Mammary epithelial cell (primary cell): ENCODE measurements at places on chromosomes 3 and 15.

GRCh38 chr15:92751528-92751927 is 96.0 kb upstream of the FAM174B start:
- DNase-seq = peak; percentile 48

GRCh38 chr3:184776916-184777315 is 35.0 kb upstream of the VPS8 start:
- DNase-seq = no peak

GRCh38 chr3:143974271-143975238 is 2.9 kb downstream of the DIPK2A start:
- peak; percentile 19 for DNase-seq

GRCh38 chr15:72994534-72995177 is 57.6 kb upstream of the NEO1 start:
- DNase-seq = no peak

DNA sequence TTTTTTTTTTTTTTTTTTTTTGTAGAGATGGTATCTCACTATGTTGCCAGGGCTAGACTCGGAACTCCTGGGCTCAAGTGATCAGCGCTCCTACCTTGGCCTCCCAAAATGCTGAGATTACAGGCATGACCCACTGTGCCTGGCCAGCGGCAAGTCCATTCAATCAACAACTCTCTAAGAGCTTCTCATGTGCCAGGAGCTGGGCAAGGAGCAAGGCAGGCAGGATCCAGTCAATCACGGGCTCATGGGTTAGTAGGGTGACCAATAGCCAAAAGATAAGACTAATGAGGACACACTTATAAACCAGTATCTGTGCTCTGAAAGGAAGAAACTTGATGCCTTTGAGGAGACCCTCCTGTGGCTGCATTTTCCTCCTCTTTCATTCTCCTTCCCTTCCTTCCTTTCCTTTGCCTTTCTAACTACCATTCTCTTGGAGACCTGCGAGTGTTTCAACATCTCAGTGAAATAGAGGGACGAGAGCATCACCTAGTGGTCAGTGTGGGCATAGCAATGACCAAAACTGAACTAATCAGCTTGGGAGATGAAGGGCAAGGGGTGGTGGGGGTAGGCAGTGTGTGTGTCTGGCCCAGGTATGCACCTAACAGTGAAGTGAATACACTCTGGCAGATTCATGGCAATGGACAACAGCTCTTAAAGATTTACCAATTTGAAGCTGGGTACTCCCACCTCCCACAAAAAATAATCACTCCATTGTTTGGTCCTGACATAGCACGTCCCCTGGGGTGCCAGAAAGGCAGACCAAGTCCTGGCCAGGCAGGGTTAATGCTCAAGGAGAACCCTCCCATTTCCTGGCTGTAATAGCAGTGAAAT is 6.3 kb downstream of the RPP25 start:
- DNase-seq = peak; percentile 59

DNA sequence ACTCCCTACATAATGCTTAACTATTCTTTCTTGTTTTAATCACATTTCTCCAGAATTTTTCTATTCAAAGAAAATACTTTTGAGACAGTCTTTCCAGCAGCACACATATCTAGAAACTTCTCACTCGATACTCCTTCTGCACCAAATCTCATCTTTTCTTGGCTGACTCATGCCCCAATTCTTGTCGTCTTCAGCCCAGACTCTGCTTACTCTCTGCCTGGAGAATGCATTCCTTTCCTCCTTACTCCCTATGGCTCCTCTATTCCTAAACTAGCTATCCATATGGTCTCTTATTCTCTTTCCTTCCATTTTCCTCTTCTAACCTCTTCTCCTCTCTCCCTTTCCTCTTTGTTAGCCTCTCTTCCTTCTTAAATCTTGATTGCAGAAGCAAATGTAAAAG is 158.7 kb downstream of the GBE1 start:
- DNase-seq = no peak

DNA sequence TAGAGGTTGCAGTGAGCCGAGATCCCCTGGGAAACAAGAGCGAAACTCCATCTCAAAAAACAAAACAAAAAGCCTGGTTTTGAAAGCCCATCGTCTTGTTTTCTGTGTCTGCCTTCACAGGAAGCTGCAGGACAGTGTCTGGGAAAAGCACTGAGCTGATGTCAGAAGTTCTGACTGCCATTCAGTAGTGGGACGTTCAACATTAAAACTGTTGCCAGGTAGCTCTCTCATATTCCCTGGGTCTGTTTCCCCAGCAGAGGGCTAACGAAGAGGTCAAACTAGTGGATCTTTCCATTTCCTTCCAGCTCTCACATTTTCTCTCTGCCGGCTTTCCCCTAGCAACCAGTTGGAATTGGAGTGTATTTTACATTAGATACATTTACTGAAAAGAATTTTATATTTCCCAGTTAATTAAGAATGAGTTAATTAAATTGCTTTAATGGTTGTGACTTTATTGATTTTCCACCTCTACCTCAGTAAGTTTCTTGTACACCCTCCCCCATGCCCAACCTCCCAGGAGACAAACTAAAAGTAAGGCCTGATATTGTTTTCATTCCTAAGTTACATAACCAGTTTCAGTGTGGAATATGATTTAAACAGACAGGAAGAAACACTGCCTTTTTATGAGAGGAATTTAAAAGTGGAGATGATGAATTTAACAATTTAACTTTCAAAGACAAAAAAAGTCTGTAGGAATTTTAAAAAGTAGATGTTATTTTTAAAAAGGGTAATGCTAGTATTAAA is 29.9 kb downstream of the RCN2 start:
- DNase-seq = no peak

DNA sequence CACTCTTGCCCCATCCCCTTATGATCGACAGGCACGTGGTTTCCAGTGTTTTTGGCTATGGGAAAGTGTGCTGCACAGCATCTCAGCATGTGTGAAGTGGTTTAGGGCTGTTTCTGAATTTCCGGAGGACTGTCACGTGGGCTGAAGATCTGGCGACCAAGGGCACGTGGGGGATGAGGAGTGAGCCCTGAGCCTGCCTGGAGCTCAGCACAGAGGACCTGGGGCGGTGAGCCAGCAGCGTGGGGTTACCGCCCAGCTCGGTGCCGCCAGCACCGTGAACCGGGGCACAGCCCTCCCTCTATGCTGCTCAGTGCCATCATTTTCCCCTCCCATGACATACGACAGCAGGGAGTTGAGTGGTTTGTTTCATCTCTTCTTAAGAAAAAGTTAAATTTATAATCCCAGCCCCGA is 150.2 kb downstream of the DNAJB8 start:
- no peak for DNase-seq

GRCh38 chr3:147890114-147890513 is 480.9 kb downstream of the ZIC1 start:
- no peak for DNase-seq

GRCh38 chr15:56866803-56867202 is 51.6 kb upstream of the TCF12 start:
- no peak for DNase-seq

DNA sequence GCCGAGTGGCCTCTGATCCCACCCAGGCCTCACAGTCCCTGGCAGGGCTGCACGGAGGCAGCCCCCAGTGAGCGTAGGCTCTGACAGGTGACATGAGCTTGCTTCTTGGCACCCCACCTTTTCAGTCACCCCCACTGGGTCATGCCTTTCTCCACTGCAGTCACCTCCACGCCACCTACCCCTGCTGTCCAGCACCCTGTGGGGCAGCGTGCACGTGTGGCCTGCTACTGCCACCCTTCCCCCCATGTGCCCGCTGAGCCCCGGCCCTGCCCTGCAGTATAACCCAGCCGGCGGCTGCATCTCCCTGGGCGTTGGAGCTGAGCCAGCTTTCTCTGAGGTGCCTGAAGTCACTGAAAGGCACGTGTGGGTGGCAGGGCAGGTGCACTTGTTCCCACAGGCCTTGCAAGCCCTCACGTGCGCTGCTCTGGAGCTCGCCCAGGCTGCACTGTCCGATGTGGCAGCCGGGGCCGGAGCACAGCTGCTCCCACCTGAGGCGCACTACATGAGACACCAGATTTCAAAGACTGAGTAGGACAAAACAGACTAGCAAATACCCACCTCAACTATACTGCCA is 65.6 kb downstream of the NIPA2 start:
- no peak for DNase-seq

- no peak for DNase-seq
Observed at GRCh38 chr3:28139967-28140634, 101.3 kb upstream of the CMC1 start.

DNA sequence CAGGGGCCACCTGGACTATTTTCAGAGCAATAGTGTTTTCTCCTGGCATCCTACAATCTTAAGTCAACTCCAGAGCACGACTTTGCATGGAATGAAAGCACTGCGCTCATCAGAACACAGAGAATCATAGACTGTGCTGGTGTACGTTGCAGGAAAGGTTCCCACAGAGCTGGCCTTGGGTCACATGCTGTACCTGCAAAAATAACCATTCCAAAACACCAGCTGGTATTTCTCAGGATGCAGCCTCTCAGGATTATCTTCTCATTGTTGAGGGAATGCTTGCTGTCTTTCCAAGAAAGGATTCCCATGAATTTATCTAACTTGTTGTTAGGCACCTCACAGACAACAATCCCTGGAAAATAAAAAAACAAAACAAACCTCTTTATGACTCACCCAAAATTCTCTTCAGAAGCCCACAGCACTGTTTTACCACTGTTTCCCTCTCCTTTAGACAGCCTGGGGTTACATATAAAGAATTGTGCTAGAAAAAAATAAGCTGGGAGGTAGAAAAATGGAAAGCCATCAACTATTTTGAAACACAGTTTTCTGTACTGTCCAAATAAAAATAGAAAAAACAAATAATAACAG is 131.7 kb downstream of the ATP8B4 start:
- DNase-seq = no peak

- DNase-seq = peak; percentile 57
Observed at GRCh38 chr3:99315896-99316295, 322.5 kb upstream of the COL8A1 start.

DNA sequence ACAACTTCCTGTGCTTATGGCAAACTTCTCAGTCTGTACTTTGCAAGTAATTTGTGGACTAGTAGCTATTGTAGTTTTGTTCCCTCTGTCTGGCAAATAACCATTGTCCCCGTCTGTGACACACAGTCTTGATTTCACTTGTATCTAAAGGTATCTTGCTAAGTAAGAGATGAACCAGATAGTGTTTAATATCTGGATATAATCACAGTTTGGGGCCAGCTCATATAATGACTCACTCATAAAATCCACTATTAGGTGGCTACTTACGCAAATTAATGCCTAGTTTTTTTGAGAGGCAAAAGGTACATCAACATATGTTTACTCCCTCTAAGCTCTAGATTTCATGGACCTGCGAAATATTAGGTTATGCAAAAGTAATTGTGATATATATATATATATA is 30.4 kb downstream of the VGLL3 start:
- peak; percentile 34 for DNase-seq

GRCh38 chr3:125594125-125594524 is 1.2 kb downstream of the OSBPL11 start:
- DNase-seq = no peak

- no peak for DNase-seq
Observed at GRCh38 chr3:127590282-127590592, 296 bp downstream of the TPRA1 start.

DNA sequence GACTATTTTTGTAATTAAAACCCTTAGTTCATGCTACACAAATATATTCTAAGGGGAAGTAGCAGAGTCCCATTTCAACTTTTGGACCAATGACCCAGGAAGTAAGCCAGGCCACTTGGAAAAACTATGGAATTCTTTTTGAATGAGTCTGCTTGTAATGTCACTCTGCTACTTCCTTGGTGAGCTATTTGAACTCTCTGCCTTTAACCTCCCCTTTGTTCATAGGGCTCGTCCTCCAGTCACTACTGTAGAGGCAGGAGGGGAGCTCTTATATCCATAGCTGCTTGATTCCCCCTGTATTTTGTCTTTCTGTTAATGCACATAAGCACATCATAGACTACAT is 119.6 kb downstream of the UACA start:
- no peak for DNase-seq

DNA sequence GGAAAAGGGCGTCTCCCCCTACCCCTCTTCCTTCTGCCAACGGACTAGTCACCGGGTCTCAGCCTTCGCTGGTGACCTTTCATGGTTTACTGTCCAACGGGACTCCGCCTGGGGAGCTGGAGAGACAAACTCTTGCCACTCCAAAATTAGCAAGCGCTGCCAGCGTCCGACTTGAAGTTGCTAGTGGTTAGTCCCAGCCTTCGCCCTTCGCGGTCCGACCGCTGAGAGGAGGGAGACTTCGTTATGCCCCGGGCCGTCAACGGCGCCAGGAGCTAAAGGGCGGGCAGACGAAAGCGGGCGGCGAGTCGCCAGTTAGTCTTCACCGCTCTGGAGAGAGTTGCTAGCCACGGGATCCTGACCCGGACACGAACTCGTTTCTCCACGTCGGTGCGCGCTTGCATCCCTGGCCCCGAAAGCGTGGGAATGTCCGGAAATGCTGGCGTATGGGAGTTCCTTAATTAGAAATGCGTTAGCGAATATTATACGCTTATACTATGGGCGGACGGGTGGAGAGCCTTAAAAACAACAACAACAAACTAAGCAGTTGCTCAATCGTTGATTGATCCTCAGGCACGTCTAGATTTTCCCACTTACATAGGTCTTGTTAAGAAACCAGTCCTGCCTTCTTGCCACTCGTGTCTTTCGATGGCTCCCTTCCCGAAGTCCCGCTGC is 716 bp downstream of the SMC4 start:
- DNase-seq = peak; percentile 36

DNA sequence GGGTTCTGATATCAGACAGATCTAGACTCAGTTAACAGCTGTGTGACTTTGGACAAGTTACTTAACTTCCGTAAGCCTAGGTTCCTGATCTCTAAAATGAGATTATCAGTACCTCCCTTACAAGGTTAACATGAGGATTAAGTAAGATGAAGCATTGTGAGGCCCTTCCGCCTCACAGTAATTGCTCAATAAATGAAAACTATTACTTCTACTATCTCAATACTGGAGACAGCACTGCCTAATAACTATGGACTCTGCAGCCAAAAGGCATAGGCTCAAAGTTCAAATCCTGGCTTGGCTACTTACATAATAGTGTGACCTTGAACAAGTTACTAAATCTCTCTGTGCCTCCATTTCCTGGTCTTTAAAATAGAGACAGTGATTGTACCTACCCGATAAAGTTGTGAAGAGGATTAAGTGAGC is 82.0 kb upstream of the ATP11B start:
- DNase-seq = no peak

DNA sequence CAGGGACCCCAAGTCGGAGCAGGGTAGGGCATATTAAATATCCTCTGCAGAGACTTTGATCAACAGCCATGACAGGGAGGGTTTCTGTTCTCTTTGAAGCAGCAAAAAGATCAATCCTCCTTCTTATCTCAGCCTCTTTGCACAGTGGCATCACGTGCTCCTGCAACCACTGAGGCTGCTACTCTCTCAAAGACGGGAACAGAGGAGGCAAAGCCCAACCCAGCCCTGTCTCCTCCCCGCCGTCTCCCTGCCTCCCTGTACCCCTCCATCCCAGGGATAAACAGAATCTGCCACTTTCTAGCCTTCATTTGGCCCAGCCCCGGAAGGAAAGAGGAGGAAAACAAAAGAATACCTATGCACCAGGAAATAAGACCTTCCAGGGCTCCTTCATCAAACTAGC is 7.5 kb upstream of the TBC1D21 start:
- DNase-seq = no peak

GRCh38 chr15:51982013-51982769 is 10.6 kb upstream of the LEO1 start:
- DNase-seq = peak; percentile 76

GRCh38 chr3:151439652-151440125 is 21.2 kb downstream of the IGSF10 start:
- DNase-seq = peak; percentile 60

GRCh38 chr15:33910741-33911140 is 57.6 kb upstream of the CHRM5 start:
- peak; percentile 57 for DNase-seq
